ENCODE measurements at places on chromosomes 4 and X.

GRCh38 chr4:2792711-2793585 lies at the start of gene SH3BP2:
SH3BP2 (plus strand) TSS chr4:2793085; CDS start chr4:2820618, 27,533 bp downstream.
- DNase-seq = no peak

- DNase-seq = no peak
These were observed 111.7 kb upstream of the HPF1 start for GRCh38 chr4:169869490-169869889.

DNA sequence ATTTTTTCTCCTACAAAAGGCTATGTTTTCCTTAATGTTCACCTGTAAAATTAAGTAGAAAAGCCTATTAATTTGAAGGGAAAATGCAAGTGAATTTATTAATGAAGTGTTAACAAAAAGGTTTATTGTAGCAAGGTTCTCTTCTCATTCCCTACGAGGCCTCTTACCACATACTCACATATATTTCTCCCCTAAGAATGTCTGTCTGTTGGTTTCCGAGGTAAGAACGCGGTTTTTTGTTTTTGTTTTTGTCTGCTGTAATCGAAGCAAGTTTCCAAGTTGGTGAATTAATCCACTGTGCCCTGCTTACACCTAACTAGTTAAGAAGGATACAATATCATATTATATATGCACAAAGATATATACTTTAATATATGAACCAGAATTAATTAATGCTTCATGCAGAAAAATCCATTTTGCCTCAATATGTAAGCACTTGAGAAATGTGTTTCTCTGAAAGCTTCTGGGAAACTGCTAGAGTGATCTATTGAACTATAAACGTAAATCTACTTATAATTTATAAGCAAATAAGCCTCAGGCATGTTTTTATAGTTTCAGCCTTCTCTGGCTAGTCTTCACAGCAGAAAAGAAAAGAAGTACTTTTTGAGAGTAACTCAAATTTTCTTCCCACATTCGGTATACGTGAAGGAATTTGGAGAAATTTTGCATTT lies 120.8 kb downstream of the EGF start:
- DNase-seq = no peak

DNA sequence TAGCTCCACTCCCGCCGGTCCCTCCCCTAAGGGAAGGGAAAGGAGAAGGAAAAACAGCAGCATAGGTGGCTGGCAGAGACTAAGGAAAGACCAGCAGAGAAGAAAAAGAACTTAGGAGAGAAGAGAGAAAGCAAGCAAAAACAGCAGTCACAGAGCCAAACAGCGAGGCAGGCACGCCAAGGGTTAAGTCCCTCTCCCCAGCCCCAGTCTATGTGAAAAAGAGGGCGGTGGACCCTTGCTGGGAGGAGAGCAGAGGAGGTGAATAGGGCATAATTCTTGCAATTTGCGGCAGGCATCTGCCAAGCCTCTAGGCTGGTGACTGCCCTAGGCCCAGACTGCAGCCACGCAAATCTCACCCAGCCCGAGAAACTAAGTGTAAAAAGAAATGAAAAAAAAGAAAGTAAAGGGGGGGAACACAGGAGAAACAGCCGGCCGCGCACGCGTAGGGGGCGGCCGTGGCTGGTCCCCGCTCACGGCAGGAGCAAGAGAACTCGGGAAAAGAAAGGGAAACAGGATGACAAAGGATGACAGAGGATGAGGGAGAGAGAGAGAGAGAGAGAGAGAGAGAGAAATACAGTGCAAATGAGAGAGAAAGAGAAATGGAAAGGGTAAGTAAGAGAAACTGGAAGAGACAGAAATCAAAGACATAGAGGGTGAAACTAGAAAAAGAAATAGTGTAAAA lies 48.6 kb downstream of the MAGEA9 start:
- DNase-seq = no peak

GRCh38 chr4:13829457-13829856 lies 201.9 kb upstream of the BOD1L1 start:
- DNase-seq = no peak

DNA sequence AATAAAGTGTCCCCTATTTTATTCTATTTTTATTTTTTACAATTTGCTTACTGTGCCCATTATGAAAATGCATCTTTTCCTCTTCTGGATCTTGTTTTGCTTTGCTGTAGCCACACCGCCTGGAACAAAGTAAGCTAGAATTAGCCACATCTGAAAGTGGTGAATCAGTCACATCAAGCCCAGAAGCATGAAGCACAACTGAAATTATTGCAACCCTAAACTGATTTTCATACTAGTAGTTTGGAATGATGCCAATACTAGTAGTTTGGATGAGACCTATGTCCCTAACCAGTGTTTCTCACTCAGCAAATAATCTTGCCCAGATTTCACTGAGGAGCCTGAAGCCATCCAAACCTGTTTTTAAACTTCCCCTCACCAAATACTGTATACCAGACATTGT lies 303.0 kb downstream of the EPHA5 start:
- DNase-seq = no peak

DNA sequence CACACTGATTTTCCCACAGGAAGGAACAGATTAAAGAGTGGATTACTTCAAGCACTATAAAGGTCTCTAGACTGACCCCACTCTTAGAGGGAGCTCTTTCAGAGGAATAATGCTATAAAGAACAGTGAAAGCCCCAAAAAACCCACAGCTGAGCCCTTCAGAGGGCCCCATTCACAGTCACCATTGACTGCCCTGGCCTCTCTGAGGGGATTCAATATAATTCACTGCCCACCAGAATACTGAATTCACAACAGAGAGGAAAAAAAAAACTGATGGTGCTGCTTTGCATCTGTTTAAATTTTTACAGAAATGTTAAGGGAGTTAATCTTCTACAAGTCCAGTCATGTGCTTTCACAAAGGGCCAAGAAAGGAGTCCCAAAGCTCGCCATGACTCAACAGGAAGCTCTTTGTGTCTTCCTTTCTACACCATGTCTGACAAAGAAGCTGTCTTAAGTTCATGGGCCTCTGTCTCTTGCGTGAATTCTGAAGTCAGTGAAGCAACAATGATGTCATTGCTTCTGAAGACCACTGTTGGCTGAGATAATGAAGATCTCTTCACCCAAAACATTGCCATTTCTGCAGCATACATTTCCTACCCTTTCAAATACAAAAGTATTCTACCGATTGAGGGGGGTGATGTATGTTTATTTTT lies 174.9 kb downstream of the ADAMTS3 start:
- DNase-seq = no peak

DNA sequence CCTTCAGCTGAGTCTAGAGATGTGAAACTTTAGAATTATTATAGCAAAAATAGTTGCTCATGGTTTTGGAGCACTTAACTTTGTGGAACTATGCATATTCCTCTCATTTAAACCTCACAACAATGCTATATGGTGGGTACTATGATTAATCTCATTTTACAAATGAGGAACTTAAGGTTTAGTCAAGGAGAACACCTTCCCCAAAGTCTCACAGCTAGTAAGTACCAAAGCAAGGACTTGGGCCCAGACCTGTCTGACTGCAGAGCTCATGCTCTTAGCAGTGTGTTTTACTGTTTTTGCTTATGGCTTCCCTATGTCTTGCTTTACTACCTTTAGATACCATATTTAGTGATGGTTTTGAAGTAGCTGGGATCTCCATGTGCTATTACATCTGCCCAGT lies 5.1 kb downstream of the UBE2A start:
- DNase-seq = no peak

DNA sequence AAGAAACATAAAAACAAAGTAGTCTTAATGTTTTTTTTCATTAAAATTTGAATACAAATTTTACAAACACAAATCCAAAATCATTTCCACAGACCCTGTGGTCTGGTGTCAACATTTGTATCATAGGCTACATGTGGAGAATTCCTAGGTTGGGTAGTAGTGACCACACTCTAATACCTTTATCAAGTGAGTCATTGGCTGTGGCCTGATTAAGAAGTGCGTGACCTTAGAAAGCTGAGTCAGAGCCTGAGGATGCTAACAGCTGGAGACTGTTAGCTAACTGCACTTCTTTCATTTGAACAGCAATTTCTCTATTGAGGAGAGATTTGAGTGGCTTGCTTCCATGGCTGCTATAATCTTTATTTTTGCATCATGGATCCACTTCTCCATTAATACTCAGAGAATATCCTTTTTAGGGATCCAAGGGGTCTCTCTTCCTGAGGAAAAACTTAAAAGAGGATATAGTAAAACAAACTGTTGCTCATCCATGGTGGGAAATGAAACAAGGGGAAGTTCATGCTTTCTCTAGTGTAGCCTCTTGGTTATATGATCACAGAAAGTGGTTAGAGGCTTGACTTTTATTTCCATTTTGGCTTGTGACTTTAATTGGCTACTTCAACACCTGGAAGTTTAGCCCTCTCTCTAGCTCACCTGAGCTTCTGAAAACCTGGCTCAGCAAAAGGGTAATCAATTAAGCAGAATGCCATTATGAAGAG lies 335.8 kb downstream of the PABPC4L start:
- DNase-seq = no peak

DNA sequence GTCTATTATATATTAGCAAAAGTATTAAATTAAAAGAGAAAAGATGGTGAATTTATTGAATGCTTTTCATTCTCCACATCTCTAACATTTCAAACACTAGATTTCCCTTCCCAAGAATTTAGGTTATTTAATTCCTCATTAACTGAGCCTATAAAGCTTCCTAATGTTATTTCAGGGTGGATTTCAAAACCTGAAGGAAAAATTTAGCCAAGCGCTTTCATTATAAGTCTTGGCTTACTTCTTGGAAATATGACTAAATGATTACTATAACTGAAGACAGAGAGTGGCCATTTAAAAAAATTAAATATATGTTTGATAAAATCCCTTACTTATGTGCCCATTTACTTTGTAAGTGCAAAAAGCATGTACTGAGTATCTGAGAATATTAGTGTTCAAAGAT lies 141.8 kb upstream of the ARSJ start:
- no peak for DNase-seq

- DNase-seq = no peak
These were observed 41.4 kb downstream of the MAML3 start for GRCh38 chr4:140112576-140112975.

DNA sequence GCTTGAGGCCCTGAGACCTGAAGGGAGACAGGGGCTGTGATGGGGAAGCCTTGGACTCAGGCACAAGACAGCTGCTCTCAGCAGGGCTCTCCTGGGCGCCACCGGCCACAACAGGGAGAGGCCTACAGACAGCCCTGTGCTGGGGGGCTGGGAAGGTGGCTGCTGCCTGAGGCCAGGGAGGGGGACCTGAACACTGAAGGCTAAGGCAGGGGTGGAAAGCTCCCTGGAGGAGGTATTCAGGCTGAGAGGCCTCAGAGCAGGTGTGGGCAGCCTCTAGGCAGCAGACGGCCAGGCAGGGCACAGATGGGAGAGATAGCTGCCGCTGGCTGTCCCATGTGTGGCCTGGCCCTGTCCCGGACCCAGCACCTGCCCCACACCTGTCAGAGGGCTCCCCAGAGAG lies 33.0 kb downstream of the TACC3 start:
- DNase-seq = no peak

- DNase-seq = no peak
These were observed 27.7 kb upstream of the FREM3 start for GRCh38 chr4:143728166-143728565.

DNA sequence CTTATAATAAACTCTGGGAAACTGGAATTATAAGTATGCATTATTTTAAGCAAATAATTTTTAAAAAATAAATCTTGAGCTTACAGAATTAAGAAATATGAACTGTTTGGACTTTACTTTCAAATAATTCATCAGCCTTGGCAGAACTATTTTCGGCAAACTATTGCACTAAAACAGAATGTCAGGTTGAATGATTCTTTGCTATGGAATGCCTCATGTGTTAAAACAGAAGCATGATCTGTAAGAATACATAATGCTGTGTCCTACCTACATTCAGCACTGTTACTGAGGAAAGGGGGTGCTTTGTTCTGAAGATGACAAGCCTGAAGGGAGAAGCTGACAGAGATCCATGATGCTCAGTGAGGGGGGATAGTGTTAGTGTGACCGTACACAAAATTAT lies 55.6 kb upstream of the EXOC1L start:
- DNase-seq = no peak

DNA sequence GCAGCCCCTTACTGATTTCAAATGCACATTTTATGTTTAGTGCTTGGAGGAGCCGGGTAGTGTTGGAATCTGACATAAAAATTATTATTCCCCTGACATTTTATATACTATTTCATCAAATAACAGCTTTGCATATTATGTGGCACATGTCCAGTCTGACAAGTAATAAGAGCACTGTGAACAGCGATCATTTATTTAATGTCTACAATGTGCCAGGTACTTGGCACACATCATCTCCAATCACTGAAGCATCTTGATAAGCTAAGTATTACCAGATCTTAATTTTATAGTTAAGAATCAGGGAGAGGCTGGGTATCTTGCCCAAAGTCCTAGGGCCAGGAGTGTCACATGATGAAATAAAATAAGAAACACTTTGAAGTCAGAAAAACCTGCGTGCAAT lies 197.2 kb downstream of the NR3C2 start:
- no peak for DNase-seq
